ENCODE measurements at places on chromosomes 3 and 15.

DNA sequence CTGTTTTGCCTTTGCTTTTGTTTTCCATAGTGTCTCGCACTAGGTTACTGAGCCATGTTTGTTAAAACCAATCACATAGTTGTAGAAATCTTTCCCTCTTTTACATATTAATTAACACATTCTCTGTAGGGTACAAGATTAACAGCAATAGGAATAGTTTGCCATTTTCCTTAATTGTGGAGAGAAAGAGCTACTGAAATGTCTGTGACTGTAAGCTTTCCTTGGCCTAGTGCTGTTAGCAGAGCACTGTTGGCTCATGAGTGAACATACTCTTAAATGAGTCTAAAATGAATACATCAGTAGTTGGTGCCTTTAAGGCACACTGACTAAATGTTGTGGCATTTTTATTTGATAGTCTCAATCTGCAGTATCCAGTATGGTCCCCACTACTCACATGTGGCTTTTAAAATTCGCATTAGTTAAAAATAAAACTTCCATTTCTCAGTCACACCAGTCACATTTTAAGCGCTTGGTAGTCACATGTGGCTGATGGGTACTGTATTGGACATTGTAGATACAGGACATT, 28.2 kb downstream of the CHD2 start:
- DNase-seq, result no peak

GRCh38 chr3:127174284-127174683, 18.6 kb upstream of the PRR23E start:
- no peak for DNase-seq

DNA sequence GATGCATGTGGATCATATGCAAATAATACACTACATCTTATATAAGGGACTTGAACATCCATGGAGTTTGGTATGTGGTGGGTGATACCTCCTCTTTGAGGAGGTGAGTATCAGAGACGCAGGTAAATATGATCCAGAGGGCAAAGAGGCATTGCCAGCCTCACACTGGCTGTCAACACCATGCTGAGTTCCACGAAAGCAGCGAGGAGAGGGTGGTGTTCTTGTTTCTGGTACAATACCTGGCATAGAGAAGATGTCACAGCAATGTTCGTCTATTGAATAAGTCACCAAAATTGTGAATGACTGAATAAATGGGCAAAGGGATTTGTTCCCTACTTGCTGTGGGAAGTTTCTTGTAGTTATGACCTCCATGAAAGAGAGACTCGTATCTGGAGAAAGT, 182.2 kb downstream of the SNRPN start:
- no peak for DNase-seq

- peak; percentile 9 for DNase-seq
These were observed 41.6 kb downstream of the KLHL18 start for GRCh38 chr3:47324278-47324865.

- DNase-seq, result no peak
These were observed 46.7 kb upstream of the PYDC2 start for GRCh38 chr3:191414286-191414685.

Data from stimulated activated CD4-positive, alpha-beta T cell treated with anti-CD3 and anti-CD28 coated beads, Interleukin-15, amount 100 ng/mL, for 1 hour (primary cell).